ENCODE measurements at places on chromosomes 11 and 22. TPM values are rescaled to one million over a fixed set of nuclear protein-coding genes. Genes with fewer than 3 reads are reported as not detected.
A peak's percentile ranks its signal among the peaks of the same experiment; 100 is the strongest.

- DNase-seq: no peak
Measured at GRCh38 chr22:47206666-47207218, 444.3 kb downstream of the TBC1D22A start.

GRCh38 chr11:108775324-108775723 is 110.5 kb downstream of the DDX10 start:
- DNase-seq: no peak

DNA sequence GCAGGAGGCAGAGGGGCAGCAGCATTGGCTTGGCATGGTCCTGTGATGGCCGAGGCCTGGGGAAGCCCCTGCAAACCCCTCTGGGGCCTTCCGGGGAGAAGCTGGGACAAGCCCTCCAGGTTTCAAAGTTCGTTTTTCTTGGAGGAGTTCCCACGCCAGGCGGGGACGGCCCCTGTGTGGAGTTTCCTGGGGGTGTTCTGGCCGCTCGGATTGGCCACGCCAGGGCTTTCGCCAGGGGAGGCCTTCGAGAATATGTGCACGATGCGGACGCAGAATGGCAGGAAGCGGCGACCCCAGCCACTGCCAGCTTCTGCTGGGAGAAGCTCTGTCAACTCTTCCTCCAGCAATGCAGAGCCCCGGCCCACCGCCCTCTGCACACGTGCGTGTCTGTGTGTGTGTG is 102.3 kb upstream of the ASPHD2 start:
- DNase-seq: no peak

- DNase-seq: no peak
Measured at GRCh38 chr22:22391543-22391942, 117.0 kb downstream of the ZNF280B start.

- no peak for DNase-seq
Measured at GRCh38 chr11:100769165-100769564, 82.1 kb downstream of the ARHGAP42 start.

GRCh38 chr11:3021125-3021524 is 29.0 kb upstream of the NAP1L4 start:
- DNase-seq: peak; percentile 64

- no peak for DNase-seq
Measured at GRCh38 chr11:36558571-36559413, 9.0 kb upstream of the RAG1 start.

- DNase-seq: no peak
Measured at GRCh38 chr11:131612533-131612932, 242.1 kb downstream of the NTM start.

- DNase-seq: no peak
Measured at GRCh38 chr11:1122664-1123002, 35.1 kb upstream of the MUC5AC start.

DNA sequence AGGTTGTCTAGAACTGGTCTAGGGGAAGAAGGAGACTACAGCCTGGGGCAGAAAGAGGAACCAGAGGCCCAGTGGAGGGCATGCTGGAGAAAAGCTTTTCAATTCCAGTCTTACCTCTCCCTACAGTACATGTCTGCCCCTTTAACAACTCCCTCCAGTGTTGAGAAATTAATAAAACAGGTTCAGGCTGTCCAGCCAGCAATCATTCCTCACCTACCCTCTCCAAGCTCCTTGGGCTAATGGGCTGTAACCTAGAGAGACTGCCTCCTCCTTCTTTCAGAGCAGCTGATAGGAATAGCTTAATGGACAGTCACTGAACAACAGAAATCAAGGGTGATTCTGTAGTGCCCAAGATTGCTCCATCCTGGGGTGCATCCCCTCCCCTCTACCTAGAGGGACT is 8.8 kb downstream of the SLC35F2 start:
- DNase-seq: no peak

GRCh38 chr22:44274918-44275630 is 37.7 kb downstream of the SHISAL1 start:
- DNase-seq: no peak

The MPEG1 gene
- total RNA-seq: not detected

The HPX gene
- not detected for total RNA-seq

The GRAMD1B gene
- 81.5 TPM for total RNA-seq

The VSIG10L2 gene
- total RNA-seq: not detected

The PATE4 gene
- total RNA-seq: not detected

The TENM4 gene
- total RNA-seq: 59.6 TPM

Measured in cardiac muscle cell (in vitro differentiated cells and primary cell).